ENCODE measurements at places on chromosomes 6 and 20.

DNA sequence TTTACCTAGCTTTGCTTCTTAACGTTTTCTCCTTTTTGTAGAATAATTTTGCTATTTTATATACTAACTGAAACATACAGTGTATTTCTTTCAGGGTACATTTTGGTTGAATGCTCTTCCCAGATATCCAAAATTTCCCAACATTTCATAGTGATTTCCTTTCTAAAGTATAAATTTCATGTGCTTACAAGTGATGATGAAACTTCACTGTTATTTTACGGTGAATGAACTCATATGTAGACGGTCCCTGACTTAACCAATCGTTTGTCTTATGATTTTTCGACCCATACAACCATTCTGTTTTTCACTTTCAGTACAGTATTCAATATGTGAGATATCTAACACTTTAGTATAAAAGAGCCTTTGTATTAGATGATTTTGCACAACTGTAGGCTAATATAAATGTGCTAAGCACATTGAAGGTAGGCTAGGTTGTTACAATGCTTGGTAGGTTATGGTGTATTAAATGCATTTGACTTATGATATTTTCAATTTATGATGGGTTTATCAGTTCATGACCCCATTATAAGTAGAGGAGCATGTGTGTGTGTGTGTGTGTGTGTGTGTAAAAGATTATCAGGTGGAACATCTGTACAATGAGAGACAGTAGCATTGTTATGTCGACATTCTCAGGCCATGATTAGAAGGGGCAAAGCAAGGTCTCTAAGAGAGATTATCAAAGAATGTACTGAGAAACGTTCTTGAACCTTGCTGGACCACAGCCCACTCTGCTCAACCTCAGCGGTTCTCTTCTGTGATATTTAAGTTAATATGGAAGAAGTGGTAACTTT, 20.9 kb downstream of the HIVEP1 start:
- DNase-seq: no peak

GRCh38 chr6:137794516-137795201, 72.4 kb upstream of the TNFAIP3 start:
- DNase-seq: no peak

DNA sequence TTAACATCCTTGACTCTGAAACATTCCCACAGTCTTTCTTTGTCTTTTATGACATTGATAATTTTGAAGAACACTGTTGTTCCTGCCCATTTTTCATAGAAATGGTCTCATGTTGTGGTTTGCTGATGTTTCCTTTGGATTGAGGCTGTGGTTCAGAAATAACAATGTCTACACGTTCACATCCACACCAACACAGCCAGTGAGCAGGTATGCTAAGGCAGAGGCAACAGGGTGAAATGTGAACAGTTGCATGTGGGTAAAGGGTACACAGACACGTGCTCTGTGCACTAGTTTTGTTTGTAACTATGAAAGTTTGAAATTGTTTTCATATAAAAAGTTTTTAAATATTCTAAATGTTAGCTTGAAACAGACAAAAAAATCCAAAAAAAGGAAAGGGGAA, 78.4 kb downstream of the GINS1 start:
- DNase-seq: no peak

DNA sequence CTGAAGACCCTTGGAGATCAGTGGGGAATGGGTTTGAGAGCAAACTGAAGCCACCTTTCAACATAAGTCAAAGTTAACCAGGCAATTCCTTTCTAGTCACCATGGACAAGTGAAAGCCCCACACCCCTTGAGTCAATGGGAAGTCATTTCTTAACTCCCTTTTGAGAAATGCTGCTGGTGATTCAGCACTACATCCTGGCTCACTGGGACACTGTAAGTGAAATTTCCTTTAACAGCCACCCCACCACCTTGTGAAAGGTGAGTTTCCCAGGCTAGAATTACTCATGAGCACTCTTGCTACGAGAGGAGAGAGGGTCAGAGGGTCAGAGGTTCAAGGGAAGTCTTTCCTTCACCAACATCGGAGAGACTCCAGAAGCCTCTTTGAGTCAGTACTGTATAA, 93.3 kb upstream of the MARCKS start:
- DNase-seq: peak; percentile 32

GRCh38 chr6:155143029-155143577, 120.7 kb upstream of the CLDN20 start:
- DNase-seq: no peak
